ENCODE measurements at places on chromosomes 12 and 14. TPM values are rescaled to one million over a fixed set of nuclear protein-coding genes. Genes with fewer than 3 reads are reported as not detected.

GRCh38 chr14:24881116-24881893 lies 168.6 kb downstream of the STXBP6 start:
- no peak for DNase-seq

- no peak for DNase-seq
Measured at GRCh38 chr14:50875359-50876070, 3.7 kb downstream of the ABHD12B start.

DNA sequence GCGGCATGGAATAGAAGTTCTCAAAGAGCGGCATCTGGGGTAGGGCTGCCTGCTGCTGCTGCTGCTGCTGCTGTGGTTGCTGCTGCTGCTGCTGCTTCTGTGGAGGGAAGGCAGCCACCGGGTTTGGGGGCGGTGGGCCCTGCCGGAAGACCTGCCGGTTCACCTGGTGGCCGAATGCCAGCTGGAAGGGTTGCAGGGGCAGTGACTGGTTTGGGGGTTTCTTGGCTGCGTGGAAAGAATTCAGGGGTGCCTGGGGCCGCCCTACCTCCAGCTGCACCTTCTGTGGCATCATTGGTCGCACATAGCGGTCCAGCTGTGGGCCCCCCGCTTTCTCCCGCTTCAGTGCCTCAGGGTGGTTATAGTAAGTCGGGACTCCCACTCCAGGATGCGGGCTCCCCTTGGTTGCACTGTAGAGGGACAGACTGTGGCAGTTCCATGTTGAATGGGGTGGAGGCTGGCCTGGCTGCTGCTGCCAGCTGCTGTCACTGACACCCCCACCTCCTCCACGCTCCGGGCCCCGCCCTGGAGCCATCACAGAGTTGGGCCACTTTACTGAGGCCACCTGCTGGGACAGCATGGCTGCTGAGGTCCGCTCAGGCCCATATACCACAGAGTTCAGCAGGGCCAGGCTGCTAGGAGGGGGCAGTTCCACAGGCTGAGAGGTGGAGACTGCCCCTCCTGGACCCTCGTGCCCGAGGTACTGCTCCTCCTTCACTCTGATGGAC lies 25.2 kb upstream of the PNMA1 start:
- no peak for DNase-seq

GRCh38 chr12:63093084-63093483 lies 57.9 kb downstream of the AVPR1A start:
- DNase-seq, result no peak

DNA sequence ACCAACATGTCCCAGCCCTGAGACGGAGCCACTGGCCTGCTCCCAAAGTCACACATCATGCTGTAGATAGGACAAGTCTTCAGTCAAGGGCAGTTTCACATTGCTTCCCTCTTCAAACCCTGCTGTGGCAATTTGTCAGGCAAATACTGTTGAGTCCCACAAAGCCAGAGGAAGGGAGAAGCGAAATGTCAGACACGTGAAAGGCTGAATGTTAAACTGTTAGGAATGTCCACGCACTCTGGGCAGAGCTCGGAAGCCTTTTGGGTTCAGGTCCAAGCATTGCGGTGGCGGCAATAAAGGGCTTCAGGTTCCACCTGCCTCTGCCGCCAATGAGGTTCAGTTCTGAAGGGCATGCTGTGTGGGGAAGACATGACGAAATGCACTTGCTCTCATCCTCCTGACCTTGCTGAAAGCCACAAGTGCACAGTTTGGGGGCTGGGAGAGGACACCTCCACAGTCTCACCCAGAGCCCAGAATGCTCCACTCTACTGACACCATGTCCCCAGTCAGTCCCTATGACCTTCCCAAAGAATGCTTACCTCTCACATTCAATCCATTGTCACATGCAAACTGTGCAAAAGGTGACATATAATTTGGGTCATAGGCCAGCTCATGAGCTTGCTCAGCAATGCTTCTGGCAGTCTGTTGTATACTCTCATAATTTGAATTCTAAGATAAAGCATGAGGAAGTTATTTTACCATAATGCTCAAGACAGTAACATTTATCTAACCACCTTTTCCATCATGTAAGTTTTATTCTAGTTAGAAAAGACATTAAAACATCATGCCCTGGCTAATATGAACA lies 35.7 kb downstream of the RAD9B start:
- DNase-seq, result no peak

The MIPOL1 gene
- total RNA-seq, result 48.8 TPM

The ZCCHC8 gene
- total RNA-seq, result 16.8 TPM

Data from breast epithelium (tissue), 4 donors.